NCI-H524 (cell line): ENCODE measurements at places on chromosomes 2 and 18.

DNA sequence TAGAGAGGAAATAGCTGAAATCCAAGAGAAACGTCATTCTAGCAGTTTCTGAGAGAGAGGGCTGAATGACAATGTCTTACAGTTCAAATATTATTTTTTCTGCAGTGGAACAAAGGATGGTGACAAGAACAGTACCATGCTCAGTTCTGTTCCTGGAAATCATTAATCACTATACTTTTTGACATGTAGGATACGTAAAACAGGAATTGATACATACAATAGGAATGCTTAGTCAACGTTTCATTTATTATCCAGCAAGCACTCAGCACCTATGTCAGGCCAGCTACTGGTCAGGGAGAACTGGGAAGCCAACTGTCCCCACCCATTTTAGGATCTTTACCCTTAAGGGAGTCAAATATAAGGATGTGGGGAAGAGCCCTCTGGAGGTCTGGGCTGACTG, 114.7 kb downstream of the DHRS9 start:
- DNase-seq: no peak

DNA sequence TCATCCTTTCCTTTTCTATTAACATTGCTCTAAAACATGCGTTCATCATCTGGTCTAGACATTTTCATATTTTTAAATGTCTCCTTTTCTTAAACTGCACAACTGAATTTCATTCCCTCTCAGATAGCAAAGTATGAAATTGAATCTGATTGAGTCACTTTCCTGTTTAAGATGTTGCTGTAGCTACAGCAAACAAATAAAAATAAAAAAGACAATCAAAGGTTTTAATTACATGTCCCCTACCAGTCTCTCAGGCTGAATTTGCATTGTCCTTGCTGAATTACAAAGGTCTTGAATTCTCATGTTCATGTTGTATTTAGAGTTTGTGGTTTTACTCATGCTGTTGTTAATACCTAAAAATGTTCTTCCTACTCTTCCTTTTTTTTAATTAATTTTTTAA, 537.9 kb upstream of the LRATD1 start:
- DNase-seq: no peak

DNA sequence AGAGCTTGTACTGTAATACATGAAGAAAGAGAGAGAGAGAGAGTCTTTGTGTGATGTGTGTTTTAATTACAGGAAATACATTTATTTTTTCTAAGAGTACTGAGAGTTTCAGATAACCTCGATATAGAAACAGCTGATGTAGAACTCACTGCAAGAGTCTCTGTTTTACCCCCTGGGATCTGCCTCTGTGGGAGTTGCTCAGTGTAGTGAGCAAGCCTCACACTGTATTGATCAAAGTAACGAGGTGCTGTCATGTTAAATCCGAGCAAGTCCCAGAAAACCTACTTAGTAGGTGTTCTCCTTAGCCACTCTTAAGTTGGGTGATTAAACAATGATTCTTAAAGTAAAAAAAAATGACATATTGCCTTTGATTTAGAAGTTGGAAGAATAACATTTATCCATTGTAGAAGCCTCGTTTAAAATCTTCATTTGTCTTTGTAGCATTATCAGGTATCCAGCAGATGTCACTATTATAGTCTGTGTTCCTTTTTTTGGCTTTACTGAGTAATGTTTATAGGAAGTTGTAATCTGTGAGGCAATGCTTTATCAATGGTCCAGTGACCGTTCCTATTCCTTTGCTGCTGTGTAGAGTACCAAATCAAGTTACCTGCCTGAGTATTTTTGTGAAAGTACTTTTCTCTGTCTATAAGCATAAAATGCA, 219.0 kb downstream of the MYO3B start:
- DNase-seq: peak; percentile 23

GRCh38 chr2:238286987-238287736, 1.2 kb downstream of the PER2 start:
- DNase-seq: no peak

DNA sequence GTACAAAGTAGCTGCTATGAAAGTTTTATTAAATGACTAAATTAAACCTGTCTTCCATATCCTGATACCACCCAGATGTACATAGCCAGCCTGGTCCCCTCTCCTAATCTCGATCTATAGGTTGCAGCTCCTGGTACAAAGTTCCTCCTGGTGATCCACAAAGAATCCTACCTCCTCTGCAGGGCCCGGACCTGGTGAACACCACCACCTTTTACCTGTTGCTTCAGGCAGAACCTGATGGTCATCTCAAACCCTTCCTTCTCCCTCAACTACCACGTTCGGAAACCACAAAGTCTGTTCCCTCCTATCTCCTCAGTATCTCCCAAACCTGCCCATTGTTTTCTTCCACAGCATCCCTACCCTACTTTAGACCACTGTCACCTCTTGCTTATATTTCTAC, 15.5 kb downstream of the FOXI3 start:
- DNase-seq: no peak

- DNase-seq: no peak
Measured at GRCh38 chr2:9229470-9229820, 22.8 kb downstream of the ASAP2 start.

- DNase-seq: no peak
Measured at GRCh38 chr2:86300496-86300895, 36.9 kb downstream of the REEP1 start.

GRCh38 chr2:161766334-161766733, 142.1 kb downstream of the SLC4A10 start:
- DNase-seq: no peak

DNA sequence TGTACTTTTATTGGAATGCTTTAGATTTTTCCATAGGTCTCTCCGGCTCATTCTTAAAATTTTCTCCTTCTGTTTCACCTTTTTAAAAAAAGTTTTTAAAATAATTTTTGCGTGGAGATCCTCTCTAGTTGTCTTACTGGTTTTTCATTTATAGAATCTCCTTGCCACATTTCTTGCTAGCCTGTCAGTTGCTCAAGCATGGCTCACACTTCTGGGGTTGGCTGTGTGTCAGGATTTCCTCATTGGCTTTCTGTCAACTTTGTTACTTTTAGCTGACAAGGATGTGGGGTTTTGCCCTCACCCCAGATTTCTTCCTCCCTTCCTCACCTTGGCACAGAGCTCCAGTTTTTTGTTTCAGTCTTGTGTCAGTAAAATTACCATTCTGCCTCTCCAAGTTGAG, 124.6 kb downstream of the ZNF407 start:
- no peak for DNase-seq

- no peak for DNase-seq
Measured at GRCh38 chr2:138207074-138207930, 243.0 kb downstream of the HNMT start.

DNA sequence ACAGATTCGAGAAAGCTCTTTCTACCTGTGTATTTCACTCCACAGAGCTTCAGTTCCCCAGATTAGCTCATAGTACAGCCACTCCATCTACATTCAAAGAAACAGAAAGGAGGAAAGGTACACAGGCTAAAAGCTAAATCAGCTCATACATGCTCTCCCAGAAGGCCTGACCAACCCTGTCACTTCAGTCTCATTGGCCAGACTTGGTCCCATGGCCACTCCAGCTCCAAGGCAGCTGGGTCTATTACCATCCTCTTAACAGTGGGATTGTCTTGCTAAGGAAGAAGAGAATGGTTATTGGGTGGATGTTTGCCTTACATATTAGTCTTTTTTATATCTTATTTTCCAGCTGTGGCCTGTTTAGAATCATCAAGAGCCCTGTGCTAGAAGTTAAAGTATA, 572.6 kb downstream of the ARHGAP15 start:
- DNase-seq: no peak

- no peak for DNase-seq
Measured at GRCh38 chr2:100780203-100781008, 39.5 kb upstream of the NPAS2 start.

DNA sequence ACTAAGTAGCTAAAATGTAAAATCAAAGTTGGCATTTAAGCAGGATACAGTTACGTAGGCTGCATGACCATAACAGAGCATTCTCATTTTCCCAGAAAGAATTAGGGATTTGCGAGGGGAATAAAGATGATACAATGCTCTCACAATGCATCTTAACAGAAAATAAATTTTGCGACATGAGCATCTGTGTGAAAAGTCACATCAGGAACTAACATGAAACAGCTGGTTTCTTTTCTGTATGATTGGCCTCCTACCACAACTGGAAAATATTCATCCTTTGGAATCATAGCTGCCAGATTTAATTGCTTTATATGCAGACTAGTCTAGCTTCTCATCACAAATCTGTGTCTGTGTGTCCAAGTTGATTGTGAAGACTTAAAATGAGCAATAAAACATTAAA, 66.0 kb downstream of the KCTD18 start:
- no peak for DNase-seq

DNA sequence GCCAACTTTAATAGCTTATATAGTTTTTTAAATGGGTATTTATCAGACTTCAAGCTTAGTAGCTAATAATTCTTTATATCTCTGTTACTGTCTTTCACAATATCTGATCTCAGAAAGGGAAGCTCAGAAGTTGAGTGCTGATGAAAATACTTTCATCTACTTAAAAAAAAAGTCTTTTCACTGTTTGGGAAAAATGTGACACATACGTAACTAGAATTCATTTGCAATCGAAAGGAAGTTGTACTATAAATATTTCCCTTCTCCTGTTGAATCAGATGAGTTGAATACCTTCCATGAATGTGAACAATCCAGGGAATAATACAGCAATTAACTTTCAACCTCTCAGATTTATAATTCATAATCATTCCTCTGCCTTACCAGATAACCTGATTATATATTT, 811 bp upstream of the SCG2 start:
- DNase-seq: no peak

DNA sequence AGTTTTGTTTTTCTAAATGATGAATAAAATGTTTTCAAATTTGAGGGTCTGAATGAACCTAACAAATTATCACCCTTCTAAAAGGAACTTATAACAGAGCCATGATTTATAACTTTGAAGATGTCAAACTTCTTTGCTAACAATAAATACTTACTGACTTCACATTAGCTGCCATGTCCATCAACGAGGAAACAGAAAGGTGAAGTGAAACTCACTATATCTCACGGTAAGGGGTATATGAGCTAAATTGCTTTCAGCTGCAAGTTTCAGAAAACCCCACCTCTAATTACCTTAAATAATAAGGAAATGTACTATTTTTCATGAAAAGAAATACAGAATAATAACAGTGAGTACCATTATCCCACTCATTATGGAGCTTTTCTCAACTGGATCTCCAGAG, 350.8 kb upstream of the NT5C1B start:
- DNase-seq: no peak

- no peak for DNase-seq
Measured at GRCh38 chr2:172437419-172438341, 10.3 kb downstream of the ITGA6 start.

DNA sequence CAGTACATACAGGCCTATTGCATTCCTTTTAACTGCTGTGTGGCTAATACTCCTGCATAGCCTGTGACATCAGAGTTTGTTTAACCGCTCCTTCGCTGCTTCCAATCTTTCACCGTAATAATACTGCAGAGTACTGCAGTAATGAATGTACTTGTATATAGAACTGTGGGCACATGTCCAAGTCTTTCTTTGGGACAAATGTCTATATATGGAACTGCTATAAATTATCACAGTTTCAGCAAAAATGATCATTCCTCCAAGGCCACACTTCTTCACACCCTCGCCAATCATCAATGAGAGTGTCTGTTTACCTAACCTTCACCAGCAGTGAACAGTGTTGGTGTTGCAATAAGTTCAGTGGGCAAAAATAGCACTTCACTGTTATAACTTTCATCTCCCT, 230.4 kb downstream of the SP3 start:
- no peak for DNase-seq

GRCh38 chr2:168166902-168167510, 80.4 kb downstream of the STK39 start:
- no peak for DNase-seq

GRCh38 chr18:2654169-2654927, 1.2 kb upstream of the SMCHD1 start:
- no peak for DNase-seq
